ENCODE measurements at places on chromosomes 2 and 18.

DNA sequence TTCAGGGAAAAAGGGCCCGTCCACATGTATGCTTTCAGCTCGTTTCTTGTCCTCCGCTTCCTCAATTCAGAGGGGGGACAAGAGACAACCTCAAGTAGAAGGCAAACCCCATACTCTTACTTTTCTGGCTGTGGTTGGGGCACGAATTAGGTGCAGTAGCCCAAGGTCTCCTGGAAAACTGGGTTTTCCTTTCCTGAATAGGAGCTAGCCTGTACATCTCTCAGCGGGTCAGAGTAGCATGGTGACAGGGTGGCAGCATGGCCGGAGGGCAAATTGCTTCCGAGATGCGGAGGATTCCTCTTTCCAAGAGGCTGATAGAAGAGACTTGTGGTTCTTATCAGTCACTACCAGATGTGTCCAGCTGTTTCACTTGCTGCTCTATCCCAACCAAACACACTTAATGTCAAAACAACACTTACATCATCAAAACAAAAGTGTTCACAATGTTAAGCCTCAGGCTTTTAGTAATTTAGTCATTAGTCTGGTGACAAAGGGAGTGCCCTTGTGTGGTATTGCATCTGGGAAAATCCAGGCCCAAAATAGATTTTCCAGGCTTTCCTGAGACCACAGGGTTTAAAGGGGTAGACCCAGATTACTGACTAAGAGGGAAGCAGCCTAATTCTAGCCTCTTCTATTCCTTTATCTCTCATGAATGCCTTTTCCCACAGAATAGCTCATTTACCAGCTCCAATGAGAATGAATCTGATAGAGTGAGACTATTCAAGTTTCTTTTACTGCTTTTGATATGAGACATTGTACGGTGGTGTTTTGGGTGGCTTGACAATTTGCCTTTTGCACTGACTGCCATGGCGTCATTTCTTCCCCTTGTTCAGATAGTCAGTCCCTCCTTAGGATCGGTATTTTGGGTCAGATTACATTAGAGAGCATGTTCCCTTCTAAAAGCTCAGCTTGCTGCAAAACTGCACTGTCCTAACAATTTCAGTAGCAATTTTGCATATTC lies 162.0 kb downstream of the LTBP1 start:
- DNase-seq, result no peak

DNA sequence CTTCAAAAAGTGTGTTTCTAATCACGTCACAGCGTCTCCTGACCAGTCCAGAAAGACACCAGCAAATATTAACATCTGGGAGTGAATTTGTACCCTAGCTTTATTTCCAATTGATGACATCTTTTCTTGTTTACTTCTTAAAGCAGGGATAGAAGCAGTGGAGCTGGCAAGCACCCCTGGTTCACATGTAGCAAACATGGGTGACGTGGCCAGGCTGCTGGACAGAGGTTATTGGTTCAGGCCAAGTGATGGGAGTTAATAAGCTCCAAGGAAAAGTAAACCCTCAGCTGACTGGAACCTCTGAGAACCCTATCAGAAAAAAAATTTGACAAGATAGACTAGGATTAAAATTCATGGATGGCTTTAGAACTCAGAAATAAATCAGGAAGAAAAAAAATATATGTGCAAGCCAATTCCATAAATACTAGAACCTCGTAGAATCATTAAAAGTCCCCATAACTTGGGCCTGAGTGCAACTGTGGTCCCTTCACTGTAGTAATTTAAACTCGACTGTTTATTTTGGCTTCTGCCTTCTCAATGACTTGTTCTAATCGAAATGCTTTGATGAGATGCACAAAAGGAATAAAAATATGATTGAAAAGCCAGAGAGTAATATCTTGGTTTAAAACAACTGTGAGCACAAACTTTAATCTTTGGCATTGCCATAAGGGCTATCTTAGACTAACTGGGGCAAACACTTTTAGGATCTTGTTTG lies 121.5 kb upstream of the CTAGE1 start:
- DNase-seq, result no peak

GRCh38 chr2:189421644-189422043 lies 19.6 kb upstream of the WDR75 start:
- DNase-seq, result no peak

DNA sequence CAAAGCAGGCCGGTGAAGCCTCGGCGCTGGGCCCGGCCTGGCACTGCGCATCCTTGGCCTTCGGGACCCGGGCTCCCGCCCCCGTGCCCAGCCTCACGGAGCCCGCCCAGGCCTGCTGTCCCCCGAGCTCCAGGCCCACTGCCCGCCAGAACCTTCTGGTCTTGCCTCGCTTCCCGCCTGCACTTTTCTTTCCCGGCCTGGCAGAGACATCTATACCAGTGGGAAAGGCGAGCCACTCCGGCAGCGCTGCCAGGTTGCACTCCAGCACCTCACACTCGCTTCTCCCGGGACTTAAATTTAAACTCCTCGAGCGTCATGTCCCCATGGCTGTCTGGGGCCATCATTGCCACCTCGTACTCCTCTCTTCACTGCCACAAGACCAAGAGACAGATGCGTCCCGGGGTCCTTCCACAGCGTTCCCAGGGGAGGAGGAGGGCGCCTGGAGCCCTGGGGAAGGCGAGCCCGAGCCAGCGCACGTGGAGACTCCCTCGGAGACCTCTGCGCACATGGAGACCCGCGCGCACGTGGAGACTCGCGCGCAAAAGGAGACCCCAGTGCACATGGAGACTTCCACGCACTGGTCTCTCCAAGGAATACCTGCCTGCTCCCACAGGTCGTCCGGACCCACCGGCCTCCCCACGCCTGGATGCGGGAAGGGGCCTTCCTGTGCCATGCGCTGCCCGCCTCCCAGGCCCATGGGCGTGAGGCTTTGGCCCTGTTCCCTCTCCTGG lies 253.1 kb upstream of the SALL3 start:
- no peak for DNase-seq
